ENCODE measurements at places on chromosomes 11 and 22.

DNA sequence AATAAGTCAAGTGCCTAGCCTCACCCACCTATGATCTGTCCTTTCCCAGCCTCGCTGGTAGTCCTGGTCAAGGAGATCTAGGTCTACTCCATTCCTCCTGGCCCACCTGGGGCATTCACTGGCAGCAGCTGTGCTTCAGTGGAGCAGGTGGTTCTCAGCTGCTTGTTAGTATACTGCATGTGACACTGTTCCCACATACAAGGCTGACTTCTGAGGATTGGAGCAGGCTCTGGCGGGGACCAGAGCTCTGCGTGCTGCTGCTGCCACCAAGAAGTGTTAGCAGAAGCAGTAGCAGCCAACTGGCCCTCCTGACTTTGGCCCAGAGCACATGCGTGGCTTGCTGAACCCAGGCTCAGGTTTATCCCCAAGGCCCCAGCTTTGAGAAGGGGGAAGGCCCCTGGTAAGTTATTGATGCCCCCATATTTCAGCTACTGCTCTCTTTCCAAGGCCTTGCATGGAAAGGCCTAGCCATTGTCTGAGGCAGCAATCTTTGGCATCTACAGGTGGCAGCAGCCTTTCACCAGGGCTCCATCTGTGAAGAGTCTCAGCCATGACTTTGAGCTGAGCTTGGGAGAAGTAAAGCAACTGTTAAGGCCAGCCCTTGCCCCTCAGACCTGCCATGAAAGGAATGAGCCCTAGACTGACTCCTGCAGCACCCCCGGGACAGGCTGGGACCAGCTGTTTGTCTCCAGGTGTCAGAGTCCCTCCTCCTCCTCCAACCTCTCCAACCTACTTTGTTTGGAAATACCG, 26.5 kb downstream of the ARHGAP1 start:
- DNase-seq: no peak

DNA sequence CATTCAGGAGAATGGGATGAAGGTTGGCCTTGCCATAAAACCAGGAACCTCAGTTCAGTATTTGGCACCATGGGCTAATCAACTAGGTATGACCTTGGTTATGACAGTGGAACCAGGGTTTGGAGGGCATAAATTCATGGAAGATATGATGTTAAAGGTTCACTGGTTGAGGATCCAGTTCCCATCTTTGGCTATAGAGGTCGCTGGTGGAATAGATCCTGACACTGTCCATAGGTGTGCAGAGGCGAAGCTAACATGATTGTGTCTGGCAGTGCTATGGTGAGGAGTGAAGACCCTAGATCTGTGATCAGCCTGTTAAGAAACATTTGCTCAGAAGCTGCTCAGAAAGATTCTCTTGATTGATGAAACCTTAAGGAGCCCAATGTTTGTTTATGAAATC, 5.7 kb downstream of the NF2 start:
- no peak for DNase-seq

DNA sequence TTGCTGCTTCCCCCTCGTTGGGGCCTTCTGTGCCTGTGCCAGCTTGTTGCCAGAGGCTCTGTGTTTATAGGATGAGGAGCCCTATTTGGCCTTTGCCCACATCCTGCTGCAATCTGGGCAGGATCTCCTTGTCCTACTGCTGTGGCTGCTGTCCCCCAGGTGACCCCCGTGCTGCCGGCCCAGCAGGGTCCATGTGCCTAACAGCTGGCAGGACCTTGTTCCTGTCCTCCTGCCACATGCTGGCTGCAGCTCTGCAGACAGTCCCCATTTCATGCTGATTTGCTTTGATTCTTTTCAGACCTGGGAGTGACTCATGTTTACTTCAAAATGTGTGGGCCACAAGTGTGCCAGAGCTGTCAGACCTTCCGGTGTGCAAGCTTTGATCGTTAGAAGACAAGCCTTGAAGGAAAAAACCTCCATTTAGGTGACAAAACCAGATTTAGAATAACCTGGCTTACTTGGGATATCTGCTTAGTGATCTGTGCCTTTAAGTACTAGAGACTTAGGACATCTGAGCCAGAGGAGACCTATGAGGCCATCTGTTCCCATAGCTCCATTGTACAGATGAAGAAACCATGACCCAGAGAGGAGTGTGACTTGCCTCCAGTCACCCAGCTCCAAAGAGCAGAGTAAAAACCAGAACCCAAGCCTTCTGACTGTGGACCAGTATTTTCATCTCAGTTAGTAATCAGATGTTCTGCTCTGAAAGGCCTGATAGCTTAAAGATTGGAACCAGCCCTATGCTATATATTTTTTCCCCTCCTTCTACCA, 11.1 kb downstream of the NAV2 start:
- no peak for DNase-seq

GRCh38 chr11:198236-198806, 5.4 kb downstream of the SCGB1C1 start:
- DNase-seq: no peak

DNA sequence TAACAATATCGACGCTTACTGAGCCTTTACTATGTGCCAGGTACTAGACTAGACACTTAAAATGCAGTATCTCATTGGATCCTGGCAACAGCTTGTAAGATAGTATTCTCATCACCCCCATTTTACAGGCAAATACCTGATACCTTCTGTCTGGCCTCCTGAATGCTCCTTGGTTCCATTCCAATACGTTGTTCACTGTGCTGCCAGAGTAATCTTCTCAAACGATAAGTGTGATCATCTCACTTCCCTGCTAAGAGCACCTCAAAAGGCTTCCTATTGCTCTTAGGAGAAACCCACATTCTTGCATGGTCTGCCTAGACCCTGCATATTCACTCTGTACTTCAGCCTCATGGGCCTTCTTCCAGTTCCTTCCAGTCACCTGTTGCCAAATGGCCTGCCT, 1.3 kb upstream of the NRIP3 start:
- DNase-seq: no peak

- DNase-seq: no peak
These were observed 769.6 kb downstream of the NTM start for GRCh38 chr11:132140056-132140455.

GRCh38 chr11:79312617-79313529, 128.0 kb downstream of the TENM4 start:
- DNase-seq: no peak

- DNase-seq: no peak
These were observed 1080.8 kb downstream of the BRD1 start for GRCh38 chr22:48746789-48747425.

DNA sequence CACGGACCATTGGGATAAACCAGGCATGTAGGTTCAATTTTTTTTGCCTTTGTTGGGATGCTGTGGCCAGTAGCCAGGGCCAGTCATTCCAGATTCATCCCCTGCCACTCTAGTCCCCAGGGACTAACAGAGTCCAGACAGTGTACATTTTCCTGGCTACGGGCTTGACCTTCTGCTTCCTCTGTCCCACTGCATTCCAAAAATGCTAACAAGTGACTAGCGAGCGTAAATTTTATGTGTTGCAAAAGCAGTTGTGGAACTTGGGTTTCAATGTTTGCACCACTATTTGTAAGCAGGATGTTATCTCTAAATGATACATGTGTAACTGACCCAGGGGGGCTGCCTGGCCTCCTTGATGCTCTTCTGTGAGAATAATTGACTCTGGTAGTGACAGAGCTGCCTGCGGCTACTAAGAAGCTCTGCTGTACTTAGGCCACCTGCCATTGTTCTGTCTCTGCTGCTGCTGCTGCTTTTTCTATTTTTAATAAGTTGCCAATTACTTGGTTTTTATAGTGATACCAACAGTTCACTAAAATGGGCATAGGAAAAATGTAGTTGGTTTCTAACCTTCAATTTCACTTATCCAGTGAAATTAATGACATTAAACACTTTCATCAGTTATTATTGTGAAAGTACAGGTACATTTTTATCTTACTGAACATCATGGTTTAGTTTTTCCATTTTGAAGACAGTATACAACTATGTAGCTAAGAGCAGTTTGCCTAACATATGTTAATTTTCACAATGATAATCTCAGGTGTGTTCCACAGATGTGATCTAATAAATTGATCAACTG, 26.8 kb downstream of the TNRC6B start:
- DNase-seq: no peak

DNA sequence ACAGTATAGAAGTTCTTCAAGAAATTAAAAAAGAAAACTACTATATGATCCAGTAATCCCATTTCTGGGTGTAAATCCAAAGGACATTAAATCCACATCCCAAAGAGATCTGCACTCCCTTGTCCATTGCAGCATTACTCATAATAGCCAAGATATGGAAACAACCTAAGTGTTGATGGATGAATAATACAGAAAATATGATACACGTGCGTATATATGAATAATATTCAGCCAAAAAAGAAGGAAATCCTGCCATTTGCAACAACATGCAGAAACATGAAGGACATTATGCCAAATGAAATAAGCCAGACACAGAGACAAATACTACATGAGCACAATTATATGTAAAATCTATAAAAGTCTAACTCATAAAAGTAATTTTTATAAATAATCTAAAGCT, 306.3 kb upstream of the ANO3 start:
- DNase-seq: no peak
